ENCODE measurements at places on chromosomes 4 and X. TPM values are rescaled to one million over a fixed set of nuclear protein-coding genes. Genes with fewer than 3 reads are reported as not detected.

- no peaks in the 10 kb centered on the region for H3K36me3 ChIP-seq
- no peak overlapping the region for H3K4me3 ChIP-seq
- no peaks in the 10 kb centered on the region for H3K27me3 ChIP-seq
Measured at GRCh38 chr4:169338241-169338640, 67.5 kb upstream of the SH3RF1 start.

The VSIG1 gene
- not detected for total RNA-seq

DNA sequence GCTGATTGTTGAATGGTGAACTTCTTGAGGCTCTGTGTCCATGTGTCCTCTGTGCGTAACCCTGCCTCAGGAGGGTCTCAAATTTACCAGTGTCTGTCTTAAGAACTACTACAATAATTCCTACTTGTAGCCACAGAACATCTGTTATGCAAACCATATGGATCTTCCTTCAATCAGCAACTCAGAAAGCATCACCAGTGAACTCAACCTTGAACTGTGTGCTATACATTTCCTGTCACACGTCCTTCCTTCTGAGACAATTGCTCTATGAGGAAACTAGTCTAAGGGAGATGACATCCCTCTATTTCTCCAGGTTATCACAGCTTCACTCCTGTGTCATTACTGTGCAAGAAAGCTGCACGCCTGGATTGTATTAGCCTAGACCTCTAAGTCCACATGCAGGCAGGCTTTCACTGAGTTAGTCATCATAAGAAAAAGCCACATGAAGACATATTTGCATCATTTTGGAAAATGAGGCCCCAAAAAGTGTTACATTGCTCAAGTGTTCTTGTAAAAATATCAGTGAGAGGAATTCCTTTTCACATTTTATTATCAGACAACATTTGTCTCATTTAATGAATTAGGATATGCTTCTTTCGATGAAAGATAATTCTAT lies 157.8 kb downstream of the AFF2 start:
- H3K27me3 ChIP-seq: no peaks in the 10 kb centered on the region
- H3K36me3 ChIP-seq: no peaks in the 10 kb centered on the region
- H3K4me3 ChIP-seq: no peak overlapping the region
- no peak for DNase-seq
- no peaks in the 10 kb centered on the region for H3K4me1 ChIP-seq
- no peak overlapping the region for H3K27ac ChIP-seq

- no peaks in the 10 kb centered on the region for H3K27me3 ChIP-seq
- no peak overlapping the region for H3K4me3 ChIP-seq
Measured at GRCh38 chr4:187632260-187632995, 363.1 kb upstream of the ZFP42 start.

GRCh38 chrX:13754765-13755164 lies 20.2 kb downstream of the OFD1 start:
- no peaks in the 10 kb centered on the region for H3K27me3 ChIP-seq
- H3K4me1 ChIP-seq: no peaks in the 10 kb centered on the region
- DNase-seq: no peak

GRCh38 chr4:20883677-20884076 lies 183.4 kb downstream of the PACRGL start:
- H3K27ac ChIP-seq: no peak overlapping the region
- no peak overlapping the region for H3K4me3 ChIP-seq
- no peaks in the 10 kb centered on the region for H3K4me1 ChIP-seq
- no peaks in the 10 kb centered on the region for H3K36me3 ChIP-seq
- H3K27me3 ChIP-seq: peaks cover 17% of the 10 kb centered on the region

The L1CAM gene
- 16.6 TPM for total RNA-seq
